ENCODE measurements at places on chromosomes 4 and X. TPM values are rescaled to one million over a fixed set of nuclear protein-coding genes. Genes with fewer than 3 reads are reported as not detected.

Gene VCX3B
- total RNA-seq: not detected

Gene AMER1
- total RNA-seq: 4.8 TPM

Gene TMPRSS11D
- total RNA-seq: 11.3 TPM

Gene MCUB
- 13.2 TPM for total RNA-seq

Gene SOWAHB
- 15.0 TPM for total RNA-seq
